ENCODE measurements at places on chromosomes 3 and 15.

DNA sequence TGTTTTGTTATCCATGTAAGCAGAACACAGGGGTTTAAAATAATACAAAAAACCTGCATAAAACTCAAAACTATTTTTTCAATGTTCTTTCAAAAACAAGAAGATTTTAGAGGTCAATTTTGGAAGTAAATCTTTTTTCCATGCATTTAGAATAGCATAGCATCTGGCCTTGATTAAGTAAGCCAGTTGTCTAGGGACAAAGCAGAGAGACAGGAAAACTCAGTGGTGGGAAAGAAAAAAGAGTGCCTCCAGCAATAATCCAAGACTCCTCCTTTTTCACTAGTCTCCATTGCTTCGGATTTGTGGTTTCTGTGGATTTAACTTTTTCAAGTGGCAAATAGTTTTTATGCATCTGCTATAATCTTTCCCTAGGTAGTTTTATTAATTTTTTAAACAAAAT is 88.9 kb downstream of the SUCNR1 start:
- no peak for DNase-seq

- no peak for DNase-seq
Measured at GRCh38 chr15:23064156-23064555, 24.8 kb upstream of the TUBGCP5 start.

- no peak for DNase-seq
Measured at GRCh38 chr15:100078511-100079220, 263.1 kb downstream of the ADAMTS17 start.

GRCh38 chr3:13159890-13160289 is 86.7 kb upstream of the IQSEC1 start:
- no peak for DNase-seq

DNA sequence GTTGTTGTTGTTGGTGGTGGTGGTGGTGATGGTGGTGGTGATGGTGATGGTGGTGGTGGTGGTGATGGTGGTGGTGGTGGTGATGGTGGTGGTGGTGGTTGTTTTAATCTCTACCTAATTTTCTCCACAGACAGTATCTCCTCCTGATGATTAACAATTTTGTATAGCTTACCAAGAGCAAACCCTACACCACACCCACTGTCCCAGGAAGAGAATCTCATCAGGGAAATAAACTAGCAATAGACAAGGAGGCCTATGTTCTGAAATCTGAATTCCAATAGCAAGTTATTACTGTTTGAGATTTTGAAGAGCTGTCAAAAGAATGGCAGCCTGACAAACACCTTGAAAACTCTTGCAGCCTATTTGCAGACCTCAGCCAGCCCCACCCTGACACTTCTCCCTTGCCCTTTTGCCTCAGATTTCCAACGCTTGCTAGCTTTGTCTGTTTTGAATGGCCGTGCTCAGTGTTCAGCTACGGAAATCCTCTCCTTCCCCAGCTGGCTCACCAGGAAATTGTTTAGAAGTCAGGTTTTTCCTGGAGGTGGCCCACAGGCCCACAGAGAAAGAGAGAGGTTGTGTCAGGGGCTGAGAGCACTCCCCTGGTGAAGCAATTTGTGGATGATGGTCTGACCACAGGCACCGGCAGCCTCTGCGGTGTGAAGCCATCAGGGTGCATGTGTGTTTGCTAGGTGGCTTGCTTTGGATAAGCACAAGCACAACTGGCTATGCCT is 101.6 kb downstream of the MAGI1 start:
- DNase-seq, result no peak

DNA sequence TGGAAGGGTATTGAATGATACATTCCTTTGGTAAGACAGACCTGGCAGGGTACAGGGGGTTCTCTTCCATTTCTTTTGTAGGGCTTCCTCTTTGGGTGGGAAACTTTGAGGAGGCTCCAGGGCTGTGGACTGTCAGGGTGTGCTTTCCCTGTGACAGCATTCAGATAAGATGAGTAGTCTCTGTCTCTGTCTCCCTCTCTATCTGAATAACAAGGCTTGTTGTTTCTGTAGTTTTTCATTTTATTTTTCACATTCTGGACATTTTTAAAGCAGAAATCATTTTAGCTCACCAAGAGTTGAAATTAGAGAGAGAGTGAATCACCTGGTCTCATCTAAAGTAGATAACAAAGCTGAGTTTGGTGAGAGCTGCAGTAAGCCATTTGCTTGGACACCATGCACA is 100.8 kb upstream of the TPM1 start:
- DNase-seq, result no peak

- DNase-seq, result no peak
Measured at GRCh38 chr3:191246630-191247029, 47.6 kb downstream of the OSTN start.

GRCh38 chr15:44101944-44102343 is 93.1 kb downstream of the FRMD5 start:
- no peak for DNase-seq

DNA sequence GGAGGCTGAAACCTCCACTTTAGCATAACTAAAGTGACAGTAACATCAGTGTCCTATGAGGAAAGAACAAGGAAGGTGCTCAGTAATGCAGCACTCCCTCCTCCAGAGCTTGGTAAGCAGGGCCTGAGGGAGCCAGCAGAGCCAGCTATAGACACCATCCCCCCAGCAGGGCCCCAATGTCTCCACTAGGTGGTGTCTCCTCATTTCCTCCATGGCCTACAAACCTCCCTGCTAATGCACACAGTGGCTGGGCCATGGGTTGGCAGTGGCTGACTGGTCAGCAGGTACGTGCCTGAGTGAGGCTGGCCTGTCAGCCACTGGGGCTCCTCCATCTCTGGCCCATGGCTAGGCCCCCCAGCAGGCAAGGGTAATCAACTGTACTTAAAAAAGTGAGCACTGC is 13.6 kb downstream of the MRPS25 start:
- peak; percentile 74 for DNase-seq

DNA sequence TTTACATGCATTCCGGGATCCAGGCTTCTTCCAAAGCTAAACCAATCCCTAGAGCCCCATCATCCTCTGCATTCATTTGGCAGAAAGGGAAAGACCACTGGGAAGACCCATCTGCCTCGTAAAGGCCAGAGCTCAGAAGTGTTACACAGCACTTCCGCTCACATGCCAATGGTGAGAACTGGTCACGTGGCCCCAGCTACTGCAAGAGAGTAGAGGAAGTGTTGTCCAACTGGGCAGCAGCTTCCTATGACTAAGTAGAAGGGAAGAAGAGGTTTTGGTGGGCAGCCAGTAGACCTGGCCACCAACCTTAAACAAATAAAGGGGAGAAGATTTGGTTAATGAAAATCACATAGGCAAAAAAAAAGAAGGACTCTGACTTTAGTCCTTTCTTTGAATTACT is 74.4 kb upstream of the PPP2R3A start:
- DNase-seq, result no peak

GRCh38 chr3:195893044-195893395 is 15.3 kb downstream of the TNK2 start:
- no peak for DNase-seq

DNA sequence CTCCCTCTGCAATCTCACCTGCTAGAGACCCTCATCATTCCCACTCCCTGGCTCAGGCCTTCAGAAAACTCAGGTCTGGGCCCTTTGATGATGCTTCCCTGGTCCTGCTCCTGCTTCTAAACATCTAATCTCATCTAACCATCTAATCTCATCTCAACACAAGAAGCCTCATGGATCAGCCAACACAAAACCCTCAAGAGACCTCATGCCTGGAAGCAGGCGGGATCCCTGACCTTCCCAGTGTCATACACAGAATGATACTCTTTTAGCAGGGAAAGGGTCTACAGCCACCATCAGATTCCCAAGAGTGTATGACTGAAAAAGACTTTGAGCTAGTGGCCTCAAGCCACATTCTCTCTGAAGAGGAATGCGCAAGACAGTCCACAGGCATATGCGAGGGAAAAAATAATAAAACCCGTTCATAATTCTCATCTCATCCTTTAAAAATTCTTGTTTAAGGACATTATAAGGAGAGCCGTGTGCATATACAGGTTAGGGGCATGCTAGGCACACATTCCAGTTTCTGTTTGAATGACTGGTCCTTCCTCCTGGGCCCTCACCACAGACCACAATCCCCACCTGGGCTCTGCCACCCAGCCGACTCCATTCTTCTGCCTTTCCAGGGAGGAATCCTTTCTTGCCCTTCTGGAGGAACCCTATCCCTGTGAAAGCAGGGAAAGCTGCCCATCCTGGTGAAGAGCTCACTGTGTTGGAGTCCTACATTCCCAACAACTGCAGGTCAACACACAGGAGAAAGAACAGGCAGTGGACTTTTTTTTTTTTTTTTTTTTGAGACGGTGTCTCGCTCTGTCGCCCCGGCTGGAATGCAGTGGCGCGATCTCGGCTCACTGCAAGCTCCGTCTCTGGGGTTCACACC is 2.2 kb downstream of the ZXDC start:
- DNase-seq, result no peak

- no peak for DNase-seq
Measured at GRCh38 chr3:51401735-51402134, 10.7 kb downstream of the RBM15B start.

DNA sequence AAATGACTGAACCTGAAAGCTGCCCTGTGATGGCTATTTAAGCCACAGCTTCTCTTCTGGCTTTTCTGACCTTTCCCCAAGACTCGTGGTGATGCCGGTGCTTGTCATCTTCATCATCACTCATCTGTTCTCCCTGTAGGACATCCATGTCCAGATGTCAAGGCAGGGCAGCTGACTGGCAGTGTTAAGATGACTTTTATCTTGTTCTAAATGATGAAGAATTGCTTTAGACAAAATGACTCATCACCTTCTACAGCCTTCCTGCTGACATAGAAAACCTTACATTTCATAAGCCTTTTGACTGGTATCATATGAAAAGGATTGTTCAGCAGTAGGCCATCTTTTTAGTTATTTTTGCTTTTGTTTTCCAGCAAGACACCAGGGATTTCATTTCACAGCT is 67.0 kb upstream of the GPR149 start:
- no peak for DNase-seq

DNA sequence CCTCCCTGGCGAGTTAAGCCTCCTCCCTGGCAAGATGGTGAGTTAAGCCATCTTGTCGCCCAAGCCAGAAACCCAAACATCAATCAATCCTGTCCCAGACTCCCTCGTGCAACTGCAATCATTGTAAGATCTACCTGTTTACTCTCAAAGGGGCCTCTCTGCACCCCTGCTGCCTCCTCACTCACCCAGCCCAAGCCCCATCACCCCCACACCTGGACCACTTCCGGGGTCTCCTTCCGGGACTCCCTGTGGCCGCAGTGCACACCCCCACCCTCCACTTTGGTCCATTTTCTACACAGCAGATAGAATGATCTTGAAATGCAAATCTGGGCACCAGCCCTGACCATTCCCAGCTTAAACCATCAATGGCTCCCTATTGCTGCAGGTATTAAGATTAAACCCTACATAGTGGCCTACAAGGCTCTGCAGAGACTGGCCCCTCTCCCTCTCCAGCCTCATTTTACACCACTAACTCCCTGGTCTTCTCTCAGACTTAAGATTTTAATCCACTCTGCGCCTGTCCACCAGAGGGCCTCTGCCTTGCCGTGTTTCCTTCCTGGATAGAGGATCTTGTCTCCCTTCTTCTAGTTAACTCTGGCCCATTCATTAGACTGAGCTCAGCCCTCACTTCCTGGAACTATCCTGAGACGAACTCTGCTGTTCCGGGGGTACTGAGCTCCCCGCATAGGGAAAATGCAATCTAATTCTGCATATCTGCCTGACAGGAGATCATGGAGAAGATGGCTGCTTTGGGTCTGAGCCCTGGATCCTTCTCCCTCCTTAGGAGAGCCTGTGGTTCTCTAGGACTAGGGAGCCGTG is 41.9 kb upstream of the SLC6A1 start:
- peak; percentile 57 for DNase-seq

DNA sequence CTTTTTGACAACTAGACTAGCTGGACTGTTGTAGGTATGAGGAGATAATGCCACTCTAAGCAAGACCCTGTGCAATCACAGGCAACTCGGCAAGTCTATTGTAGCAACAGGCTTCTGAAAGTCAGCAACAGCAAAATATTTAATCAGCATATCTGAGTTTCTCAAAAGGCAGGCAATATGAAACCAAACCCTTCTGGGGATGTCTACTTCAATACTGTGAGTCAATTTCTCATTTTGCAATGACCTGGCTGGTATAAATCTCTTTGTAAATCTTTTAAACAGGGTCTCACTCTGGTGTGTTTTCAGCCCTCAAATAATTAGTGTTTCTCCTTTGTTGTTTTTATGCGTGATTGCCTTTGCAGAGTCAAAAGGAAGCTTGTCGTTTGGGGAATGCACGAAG is 1044.5 kb downstream of the NTRK3 start:
- DNase-seq, result no peak

GRCh38 chr3:146577662-146578061 is 27.5 kb downstream of the PLSCR5 start:
- no peak for DNase-seq

DNA sequence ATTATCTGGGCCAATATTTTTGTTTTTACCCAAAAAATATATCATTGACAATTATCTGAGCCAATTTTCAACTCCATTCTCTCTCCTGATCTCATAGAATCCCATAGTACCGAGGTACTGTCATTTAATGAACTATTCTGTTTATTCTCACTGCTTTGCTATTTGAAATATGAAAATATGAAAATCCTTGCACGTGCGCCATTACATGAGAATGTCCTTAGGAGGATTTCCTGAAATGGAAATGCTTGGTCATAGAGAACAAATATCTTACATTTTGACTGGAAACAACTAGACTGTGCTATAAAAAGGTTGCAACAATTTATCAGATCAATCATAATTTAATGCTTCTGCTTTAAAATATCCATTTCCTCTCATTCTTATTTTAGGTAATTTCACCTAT is 18.3 kb downstream of the FRMD4B start:
- no peak for DNase-seq

GRCh38 chr3:145017959-145018358 is 1046.3 kb downstream of the DIPK2A start:
- no peak for DNase-seq

- DNase-seq, result peak; percentile 13
Measured at GRCh38 chr3:173221010-173221409, 80.0 kb upstream of the SPATA16 start.

DNA sequence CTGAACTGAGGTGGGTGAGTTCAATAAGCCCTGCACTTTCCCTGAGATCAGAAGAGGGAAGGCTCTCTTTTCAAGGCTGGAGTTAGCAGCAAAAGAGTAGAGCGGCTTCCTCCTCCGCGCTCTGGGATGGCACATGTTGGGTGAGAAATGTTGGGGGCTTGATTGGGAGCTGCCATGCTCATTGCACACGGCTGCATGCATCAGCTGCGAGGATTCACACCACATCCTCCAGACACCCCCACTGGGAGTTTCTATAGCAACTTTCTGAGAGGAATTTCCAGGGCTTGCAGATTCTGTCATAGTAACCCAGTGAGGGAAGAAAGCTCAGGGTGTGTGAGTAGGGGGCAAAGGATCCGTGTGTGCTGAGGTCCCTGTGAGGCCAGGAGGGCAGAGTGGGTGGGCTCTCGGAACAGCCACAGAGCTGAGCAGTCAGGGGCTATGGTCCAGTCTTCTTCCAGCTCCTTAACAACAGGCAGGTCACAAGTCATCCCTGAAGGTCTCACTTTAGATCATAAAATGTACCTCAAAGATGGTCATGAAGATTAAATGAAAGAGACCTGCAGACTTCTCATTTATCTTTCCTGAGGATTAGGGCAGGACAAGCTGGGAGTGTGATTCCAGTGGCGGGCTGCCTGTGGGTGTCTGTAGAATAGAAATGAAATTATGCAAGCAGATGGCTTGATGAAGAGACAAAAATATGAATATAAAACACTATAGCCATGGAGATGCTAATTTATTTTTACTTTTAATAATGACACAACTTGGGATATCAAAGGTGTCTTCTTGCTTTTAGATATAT is 75.7 kb upstream of the CHRNA7 start:
- no peak for DNase-seq
